Esophagus squamous epithelium (tissue), 5 donors: ENCODE measurements at places on chromosomes 6 and 20. TPM values are rescaled to one million over a fixed set of nuclear protein-coding genes. Genes with fewer than 3 reads are reported as not detected.

DNA sequence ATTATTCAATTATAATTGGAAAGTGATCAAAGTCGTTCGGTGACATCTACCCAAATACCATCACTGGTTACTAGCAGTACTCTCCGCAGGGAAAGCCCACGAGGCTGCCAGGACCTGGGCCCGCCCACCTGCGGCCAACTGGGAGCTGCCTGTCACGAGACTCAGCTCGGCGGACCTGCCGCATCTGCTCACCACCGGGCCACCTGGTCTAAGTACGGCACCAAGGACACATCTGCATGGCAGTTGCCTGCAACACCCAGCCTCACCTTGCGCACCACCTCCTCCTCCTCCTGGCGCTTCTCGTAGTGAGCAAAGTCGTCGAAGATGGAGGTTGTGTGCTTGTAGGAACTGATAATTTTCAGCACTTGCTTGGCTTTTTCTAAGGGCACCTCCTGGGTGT lies 13.9 kb downstream of the YTHDF1 start:
- no peak overlapping the region for H3K4me3 ChIP-seq
- no peaks in the 10 kb centered on the region for H3K27me3 ChIP-seq
- DNase-seq: no peak
- H3K4me1 ChIP-seq: peaks cover 29% of the 10 kb centered on the region
- H3K36me3 ChIP-seq: peaks cover 17% of the 10 kb centered on the region

DNA sequence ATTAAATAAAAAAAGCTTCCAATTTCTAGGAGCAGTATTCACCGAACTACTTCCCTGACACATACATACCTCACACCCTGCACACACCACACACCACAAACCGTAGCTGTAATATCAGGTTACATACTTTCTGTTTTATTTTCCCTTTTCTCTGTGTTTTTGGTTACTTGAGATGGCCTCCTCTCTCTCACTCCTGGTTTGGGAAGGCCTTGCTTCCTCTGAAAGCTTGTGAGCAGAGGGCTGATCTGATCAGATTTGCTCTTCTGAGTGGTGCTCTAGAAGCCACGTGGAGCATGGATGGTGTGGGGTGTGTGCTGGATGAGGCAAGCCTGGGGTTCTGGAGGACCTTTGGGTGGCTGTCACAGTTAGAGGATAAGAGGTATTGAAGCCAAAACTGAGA lies 20.9 kb downstream of the UTRN start:
- no peaks in the 10 kb centered on the region for H3K27me3 ChIP-seq
- no peak overlapping the region for H3K4me3 ChIP-seq
- no peak overlapping the region for H3K27ac ChIP-seq
- H3K36me3 ChIP-seq: no peaks in the 10 kb centered on the region
- no peaks in the 10 kb centered on the region for H3K4me1 ChIP-seq

DNA sequence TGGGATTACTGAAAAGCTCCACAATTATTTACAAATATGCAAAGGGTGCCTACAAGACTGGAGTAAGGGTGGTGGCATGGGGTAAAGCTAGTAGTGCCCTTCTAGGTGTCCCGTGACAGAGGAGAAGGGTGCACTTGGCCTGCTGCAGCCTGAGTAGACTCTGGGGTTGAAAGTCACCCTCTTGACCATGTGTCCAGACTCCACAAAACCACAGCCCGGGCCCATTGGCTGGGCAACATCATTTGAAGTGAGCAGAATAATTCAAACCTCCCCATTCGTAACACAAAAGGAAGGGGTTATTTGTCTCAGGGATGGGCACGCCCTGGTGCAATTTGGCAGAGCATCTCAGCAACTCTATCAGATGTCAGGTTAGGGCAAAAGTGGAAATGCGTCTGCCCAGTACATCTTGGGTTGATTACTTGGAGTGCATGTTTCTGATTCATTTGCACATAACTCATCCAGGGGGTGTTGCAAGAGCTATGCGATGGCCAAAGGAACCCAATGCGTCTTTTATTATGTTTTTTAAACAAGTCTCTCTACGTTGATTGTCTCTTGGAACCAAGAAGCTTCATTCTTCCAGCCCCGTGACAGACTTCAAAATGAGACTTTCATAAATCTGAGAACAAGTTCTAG lies 56.7 kb downstream of the ISM1 start:
- H3K27me3 ChIP-seq: no peaks in the 10 kb centered on the region
- H3K36me3 ChIP-seq: no peaks in the 10 kb centered on the region
- H3K4me3 ChIP-seq: no peak overlapping the region
- no peaks in the 10 kb centered on the region for H3K4me1 ChIP-seq
- no peak overlapping the region for H3K27ac ChIP-seq
- no peak for DNase-seq

DNA sequence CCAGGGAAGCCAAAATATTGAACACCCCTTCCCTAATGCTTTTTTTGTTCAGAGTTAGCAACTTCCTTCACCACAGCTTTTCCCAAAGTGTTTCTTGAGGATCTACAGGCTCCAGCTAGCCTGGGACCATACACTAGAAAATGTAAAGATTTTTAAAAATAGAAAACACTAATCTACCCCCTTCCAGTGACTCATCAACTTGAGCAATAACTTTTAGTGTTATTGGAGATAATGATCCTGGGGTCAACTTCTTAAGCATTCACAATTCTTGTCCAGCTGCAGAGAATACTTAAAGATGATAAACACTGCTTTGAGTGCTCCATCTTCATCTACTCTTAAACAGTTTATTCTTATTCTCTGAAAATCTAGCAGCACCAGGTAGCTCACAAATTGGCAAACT lies 131.6 kb downstream of the COL9A1 start:
- DNase-seq: no peak
- H3K4me3 ChIP-seq: no peak overlapping the region
- H3K27ac ChIP-seq: no peak overlapping the region
- H3K27me3 ChIP-seq: no peaks in the 10 kb centered on the region

- H3K27ac ChIP-seq: peak overlapping the region; percentile 82
- no peak for DNase-seq
- H3K36me3 ChIP-seq: no peaks in the 10 kb centered on the region
- H3K4me3 ChIP-seq: no peak overlapping the region
Observed at GRCh38 chr6:2819115-2819514, 22.5 kb downstream of the SERPINB1 start.

DNA sequence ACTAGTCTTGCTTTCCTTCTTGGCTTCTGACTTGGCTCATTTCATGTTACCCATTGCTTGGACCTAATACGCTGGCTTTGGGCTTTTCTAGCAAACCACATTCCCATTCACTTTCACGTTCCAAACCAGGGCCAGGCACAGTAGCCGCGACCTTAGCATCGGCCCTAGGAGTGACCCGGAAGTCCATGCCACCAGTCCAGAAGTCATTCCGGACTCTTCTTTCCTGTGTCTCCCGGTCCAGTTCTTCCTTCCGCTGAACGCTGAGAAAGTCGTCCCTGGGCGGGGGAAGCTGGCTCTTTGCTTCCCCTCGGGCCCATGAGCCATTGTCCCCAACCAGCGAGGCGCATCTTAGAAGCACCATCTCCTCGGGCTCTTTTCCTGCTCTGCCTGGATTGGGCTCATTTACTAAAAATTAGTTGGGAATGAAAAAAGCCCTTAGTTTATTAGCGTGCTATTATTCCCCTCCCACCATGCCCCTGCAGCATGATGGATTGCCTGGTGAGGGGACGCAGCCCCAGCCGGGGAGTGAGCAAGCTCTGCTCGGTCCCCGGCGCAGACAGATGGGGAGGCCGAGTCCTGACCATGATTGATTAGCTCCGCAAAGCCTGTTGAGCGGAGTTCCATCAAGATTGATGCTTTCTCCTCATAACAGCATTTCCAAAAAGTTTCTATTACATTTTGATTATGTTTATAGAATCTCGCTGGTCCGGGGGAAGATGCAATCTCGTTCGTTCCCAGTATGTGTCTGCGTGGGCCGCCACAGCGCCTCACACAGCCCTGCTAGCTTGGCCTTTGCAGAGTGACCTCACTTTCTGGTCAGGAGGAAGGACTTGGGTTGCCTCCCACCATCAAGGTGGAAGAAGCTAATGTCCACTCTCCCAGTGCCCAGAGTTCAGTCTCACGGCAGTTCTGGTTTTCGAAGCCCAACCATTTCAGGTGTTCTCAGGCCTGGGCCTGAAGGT lies 115.1 kb upstream of the TOP1 start:
- H3K27ac ChIP-seq: no peak overlapping the region
- no peaks in the 10 kb centered on the region for H3K36me3 ChIP-seq
- DNase-seq: no peak
- H3K4me3 ChIP-seq: no peak overlapping the region
- no peaks in the 10 kb centered on the region for H3K27me3 ChIP-seq
- no peaks in the 10 kb centered on the region for H3K4me1 ChIP-seq

DNA sequence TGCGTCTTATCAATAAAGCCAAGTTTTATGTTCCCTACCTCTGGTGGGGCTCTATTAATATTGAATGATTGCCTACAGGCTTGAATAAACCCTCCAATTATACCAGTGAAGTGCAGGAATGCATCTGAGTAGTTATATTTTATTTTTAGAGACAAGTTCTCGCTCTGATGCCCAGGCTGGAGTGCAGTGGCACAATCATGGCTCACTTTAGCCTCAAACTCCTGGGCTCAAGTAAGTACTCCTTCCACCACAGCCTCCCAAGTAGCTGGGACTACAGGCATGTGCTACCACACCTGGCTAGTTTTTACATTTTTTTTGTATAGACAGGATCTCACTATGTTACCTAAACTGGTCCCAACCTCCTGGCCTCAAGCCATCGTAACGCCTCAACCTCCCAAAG lies 26.1 kb upstream of the UBE2J1 start:
- H3K36me3 ChIP-seq: no peaks in the 10 kb centered on the region
- no peak overlapping the region for H3K4me3 ChIP-seq
- no peaks in the 10 kb centered on the region for H3K27me3 ChIP-seq
- H3K4me1 ChIP-seq: peaks cover 19% of the 10 kb centered on the region
- H3K27ac ChIP-seq: no peak overlapping the region
- no peak for DNase-seq

- DNase-seq: no peak
- H3K27ac ChIP-seq: peak within 1 kb of the TSS; percentile 76
- peak within 1 kb of the TSS; percentile 48 for H3K4me3 ChIP-seq
Observed at GRCh38 chr20:17530716-17531664, at the start of gene BFSP1. BFSP1 (minus strand) TSS chr20:17531379; CDS start chr20:17531329, 50 bp downstream.

- no peak overlapping the region for H3K4me3 ChIP-seq
- no peak for DNase-seq
- H3K27me3 ChIP-seq: no peaks in the 10 kb centered on the region
- peaks cover 5% of the 10 kb centered on the region for H3K36me3 ChIP-seq
- H3K4me1 ChIP-seq: peaks cover 4% of the 10 kb centered on the region
Observed at GRCh38 chr6:26408828-26409730, 7.0 kb downstream of the BTN3A1 start.

DNA sequence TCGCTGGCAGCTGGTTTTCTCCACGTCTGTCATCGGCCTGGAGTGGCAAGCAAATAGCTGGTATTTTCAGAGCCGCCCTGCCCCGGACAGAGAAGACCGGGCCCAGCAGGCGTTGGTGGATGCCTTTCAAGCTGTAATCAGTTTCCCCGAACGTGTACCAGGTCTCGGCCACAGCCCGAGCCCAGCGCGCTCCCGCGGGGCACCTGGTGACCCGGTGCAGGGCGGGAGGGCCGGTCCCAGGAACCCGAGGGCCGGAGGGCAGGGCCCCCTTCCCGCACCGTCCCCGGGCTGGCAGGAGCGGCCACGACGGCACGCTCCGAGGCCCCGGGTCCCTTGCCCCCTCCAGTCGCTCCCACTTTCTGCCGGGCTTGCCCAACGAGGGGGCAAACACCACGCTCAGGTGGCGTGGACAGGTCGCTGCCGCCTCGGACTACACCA lies 348 bp upstream of the PYGB start:
- peaks cover 9% of the 10 kb centered on the region for H3K4me1 ChIP-seq
- no peaks in the 10 kb centered on the region for H3K36me3 ChIP-seq
- no peaks in the 10 kb centered on the region for H3K27me3 ChIP-seq
- H3K27ac ChIP-seq: peak overlapping the region; percentile 95
- DNase-seq: no peak

DNA sequence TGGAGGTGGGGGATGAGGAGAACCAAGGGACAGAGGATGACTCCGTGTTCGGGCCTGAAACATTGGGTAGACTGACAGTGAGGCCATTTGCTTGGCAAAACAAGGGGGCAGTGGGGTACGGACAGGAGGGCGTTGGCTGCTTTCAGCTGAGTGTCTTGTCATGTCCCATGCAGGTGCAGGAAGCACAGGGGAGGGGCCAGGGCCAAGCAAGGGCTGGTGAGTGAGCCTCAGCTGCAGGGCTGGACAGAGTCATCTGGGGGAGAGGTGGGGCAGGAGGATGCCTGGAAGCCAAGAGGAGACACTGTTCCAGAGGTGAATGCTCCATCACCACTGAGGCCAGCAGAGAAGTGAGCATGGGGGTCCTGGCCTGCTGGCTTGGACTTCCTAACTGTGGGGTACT lies 78.4 kb downstream of the ERMARD start:
- no peak for DNase-seq
- H3K27ac ChIP-seq: no peak overlapping the region
- H3K36me3 ChIP-seq: no peaks in the 10 kb centered on the region

DNA sequence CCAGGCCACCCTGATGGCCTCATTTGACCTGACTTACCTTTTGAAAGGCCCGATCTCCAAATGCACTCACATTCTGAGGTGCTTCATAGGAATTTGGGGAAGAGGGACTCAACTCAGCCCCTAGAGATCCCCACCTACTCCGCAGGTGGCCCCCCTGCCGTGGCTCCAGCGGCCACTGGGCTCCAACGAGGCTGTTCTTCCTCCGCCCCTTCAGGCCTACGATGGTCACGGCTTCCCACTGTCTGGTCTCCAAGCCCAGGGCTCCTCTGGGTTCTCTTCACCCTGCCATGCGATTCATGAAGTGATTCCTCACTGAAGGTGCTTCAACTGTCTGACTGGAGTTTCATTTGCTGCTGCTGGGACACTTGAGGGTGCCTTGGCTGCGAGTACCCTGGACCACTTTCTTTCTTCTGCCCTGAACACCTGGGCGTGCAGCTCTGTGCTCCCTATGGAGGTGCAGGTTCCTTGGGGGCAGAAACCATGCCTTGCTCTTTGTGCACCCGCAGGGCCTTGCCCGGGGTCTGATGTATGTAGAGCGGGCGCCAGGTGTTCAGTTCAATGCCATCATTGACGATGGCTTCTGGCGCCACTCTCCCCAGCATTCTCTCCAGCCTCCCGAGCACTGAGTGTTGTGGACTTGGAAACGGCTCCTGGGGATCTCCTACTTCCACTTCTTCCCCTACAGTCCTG lies 10.0 kb upstream of the DUSP22 start:
- no peak overlapping the region for H3K27ac ChIP-seq
- H3K36me3 ChIP-seq: no peaks in the 10 kb centered on the region
- DNase-seq: no peak
- H3K4me3 ChIP-seq: no peak overlapping the region

NFYA gene
- total RNA-seq: 9.0 TPM

CD93 gene
- 4.5 TPM for total RNA-seq

CLPSL2 gene
- not detected for total RNA-seq

MUC21 gene
- total RNA-seq: 220 TPM

SLC22A1 gene
- not detected for total RNA-seq

CLIC5 gene
- total RNA-seq: 0.56 TPM
